Right cardiac atrium (tissue), 5 donors: ENCODE measurements at places on chromosomes 3 and 15. TPM values are rescaled to one million over a fixed set of nuclear protein-coding genes. Genes with fewer than 3 reads are reported as not detected.

The SLC2A2 gene
- total RNA-seq, result not detected

The ELL3 gene
- 2.8 TPM for total RNA-seq

The CPNE9 gene
- total RNA-seq, result not detected

The TMEM207 gene
- not detected for total RNA-seq

The COL6A5 gene
- total RNA-seq, result not detected

The AP3B2 gene
- 2.0 TPM for total RNA-seq

The MITF gene
- total RNA-seq, result 64.0 TPM

DNA sequence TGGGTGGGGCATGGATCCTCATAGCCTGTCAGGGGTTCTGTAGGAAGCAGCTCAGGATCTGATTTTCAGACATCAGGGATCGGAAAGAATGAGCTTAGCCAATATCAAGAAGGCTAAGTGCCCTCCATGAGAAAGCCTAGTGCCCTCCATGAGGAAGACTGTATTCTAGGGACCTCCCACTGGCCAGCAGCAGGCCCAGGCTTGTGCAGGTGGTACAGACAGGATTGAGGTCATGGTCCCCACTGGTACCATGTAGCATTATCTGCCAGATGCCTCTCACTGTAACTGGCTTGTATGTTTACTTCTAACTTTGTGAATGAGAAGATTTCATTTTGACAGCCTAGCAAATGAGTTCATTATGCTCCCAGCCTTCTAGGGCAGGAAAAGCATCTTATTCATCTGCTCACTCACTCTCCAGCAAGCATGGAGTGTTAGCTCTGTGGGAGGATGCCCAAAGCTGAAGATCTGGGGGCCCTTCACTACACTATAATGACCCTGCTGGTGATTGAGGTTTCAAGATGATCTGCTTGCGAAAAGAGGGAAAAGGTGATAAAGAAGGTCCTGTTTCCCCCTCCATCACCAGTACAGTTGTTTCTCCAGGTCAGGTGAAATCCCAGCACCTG lies 7.5 kb downstream of the EPHB1 start:
- no peak for DNase-seq

DNA sequence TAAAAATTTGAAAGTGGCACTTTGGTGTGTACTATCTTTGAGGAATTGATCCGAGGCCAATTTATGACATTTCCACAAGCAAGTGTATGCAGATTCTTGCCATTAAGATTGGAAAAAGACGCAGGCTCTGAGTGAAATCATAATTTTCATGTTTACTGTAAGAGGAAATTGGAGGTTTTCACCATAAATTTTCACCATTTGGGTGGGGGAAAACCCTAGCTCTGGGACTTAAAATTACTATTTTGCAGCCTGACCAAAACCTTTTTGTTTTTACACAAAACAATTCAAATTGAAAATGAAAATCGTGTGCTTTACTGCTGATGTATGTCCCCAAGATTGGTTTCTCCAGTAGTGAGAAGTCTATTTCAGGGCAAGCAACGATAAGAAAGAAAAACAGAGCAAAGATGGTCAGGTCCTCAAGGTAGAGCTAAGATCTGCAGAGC lies 282.6 kb downstream of the FOXP1 start:
- DNase-seq, result no peak

DNA sequence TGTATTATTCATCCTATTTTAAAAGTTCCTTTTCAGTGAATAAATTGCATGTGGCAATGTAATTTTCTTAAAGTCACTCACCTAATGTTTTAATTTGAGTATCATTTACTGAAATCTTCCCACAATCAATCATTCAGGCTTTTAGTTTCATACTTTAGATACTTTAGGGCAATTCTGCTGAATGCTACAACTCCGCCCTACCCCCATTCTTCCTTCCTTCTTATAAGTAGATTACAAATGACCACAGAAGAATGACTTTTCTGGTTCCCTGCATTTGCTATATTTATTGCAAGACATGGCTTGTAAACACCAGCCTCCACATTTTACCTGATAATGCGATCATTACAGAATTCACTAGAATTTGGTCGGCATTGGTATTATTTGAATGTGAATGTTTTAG lies 1061.9 kb downstream of the FHIT start:
- no peak for DNase-seq

DNA sequence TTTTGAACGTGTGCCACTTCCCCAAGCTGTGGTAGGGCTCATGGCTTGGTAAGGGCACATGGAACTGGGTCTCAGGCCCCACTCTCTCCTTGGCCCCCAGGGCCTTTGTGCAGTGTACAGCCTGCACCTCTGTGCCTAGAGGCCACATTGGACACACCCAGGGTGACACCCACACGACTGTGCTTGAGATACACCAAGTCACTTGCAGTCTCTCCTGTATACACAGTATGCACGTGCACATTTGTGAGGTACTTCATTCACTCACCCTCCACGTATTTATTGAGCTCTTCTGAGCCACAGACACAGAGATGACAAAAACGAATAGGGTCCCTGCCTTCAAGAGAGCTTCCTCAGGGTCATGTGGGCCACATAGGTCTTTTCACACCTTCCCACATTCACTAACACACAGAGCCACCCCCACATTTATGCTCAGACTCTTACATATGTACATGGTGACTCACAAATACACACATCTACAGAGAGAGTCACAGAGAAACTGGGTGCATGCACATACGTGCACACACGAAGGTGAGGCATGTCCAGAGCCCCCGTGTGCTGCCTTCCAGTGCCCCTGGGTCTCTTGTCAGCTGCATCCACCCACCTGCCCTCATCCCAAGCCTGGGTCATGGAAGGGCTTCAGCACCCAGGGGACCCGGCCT lies 9.8 kb upstream of the TMEM115 start:
- DNase-seq, result no peak

DNA sequence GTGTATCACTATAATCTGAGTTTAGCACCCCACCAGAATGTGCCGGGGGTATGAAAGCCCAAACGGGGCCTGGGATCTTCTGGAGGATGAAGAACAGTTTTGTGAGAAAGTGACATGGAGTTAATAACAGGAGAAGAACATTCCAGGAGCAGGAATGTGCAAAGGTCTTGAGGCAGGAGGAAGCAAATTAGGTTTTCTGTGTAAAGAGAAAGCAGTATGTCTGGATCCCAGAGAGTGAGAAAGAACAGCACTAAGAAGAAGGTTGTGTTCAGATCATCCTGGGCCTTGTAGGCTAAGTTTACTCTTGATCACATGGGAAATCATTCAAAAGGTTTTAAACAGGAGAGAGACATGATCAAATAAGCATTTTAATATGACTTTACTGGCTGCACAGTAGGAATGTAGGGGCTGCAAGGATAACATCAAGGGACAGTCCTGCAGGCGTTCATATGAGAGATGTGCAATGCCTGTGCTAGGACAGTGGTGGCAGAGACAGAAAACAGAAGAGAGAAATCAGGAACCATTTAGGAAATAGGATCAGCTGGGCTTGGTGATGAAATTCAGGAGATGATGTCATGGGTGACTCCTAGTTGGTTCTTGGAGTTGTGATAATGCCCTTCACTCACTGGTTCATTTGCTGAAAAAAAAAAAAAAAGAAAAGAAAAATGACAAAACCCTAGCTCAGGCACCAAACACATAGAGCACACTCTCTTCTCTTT lies 113.5 kb downstream of the TNIK start:
- DNase-seq, result no peak

DNA sequence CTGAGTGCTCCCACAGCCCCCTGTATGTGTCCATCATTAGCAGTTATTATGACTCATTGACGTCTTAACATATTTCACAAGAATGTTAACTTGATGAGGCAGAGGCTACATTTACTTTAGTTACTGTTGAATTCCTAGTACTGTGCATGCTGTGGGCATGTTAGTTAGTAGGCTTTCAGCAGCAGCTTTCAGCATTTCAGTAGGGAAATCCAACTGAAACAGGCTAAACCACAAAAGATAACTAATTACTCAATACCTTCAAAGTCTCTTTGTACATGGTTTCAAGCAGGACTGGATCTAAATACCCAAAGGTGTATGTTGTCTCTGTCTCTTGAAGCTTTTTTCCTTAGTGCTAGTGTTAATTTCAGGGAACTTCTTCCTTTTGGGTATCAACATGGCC lies 229.9 kb upstream of the SUCLG2 start:
- DNase-seq, result no peak

- DNase-seq, result no peak
Measured at GRCh38 chr3:123859177-123859576, 25.0 kb downstream of the MYLK start.

DNA sequence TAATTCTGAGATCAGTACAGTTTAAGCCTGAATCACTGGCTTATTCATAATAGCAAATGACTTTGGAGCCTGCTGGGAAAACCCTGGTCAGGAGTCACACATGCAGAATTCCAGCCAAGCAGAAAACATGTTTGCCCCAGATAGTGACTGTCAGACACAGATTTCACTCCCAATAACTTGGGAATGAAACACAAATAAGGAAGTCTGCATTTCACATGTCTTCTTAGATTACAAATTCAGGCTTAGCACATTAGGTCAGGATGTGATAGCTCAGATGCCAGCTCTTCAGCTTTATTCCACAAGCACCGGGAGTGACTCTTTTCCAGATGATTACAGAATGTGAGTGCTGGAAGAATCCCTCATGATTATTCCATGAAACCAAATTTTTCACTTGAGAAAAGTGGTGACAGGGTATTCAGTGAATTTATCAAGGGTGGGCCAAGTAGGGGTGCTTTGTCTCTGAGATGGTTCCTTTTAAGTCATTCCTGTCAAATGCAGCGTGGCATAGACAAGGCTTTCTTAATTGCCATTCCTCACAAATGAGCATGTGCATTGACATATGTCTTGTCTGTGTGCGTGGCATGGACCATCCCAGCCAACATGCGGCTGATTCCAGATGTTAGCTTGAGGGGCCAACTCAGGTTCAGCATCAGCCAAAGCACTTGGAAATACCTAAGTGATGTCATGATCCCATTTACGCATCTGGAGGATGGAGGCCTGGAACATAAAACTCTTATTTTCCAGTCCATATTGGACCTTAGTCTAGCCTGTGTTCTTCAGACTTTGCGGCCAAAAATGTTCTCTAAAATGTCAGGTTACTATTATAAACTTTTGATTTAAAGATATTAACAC lies 191.0 kb downstream of the EPHB1 start:
- DNase-seq, result no peak

DNA sequence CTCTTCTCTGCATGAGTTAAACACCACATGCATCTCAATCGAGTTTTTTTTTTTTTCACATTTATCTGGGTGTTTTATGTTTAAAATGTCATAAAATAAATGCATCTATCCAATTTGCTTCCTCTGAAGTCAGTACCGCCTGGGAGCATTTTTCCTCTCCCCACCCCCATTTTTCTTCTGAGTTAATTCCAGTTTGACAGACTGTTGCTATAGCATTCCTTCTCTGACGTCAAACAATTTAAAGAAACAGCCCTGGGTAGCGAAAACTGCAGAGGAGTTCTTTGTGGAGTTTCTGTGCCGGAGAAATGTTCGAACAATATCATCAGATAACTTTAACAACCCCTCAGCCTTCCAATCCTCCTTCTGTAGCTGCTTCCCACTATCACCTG lies 900 bp upstream of the GNB4 start:
- DNase-seq, result no peak

DNA sequence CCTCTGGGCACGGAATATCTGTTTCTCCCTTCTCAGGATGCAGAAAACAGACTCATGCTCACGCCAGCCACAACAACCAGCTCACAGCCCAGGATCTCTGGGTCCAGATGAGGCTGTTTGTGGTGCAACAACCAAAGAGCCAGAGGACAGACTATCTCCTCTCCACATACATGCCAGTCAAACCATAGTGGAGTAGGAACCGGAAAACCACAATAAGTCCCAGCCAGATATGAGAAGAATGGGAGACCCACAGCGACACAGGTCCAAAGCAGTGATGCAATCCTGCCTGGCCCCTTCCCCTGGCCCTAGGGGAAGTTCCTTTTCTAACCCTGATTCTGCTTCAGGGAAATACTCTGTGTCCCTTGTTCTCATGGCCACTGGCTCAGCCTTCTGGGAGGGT lies 27.6 kb downstream of the MEX3B start:
- no peak for DNase-seq

DNA sequence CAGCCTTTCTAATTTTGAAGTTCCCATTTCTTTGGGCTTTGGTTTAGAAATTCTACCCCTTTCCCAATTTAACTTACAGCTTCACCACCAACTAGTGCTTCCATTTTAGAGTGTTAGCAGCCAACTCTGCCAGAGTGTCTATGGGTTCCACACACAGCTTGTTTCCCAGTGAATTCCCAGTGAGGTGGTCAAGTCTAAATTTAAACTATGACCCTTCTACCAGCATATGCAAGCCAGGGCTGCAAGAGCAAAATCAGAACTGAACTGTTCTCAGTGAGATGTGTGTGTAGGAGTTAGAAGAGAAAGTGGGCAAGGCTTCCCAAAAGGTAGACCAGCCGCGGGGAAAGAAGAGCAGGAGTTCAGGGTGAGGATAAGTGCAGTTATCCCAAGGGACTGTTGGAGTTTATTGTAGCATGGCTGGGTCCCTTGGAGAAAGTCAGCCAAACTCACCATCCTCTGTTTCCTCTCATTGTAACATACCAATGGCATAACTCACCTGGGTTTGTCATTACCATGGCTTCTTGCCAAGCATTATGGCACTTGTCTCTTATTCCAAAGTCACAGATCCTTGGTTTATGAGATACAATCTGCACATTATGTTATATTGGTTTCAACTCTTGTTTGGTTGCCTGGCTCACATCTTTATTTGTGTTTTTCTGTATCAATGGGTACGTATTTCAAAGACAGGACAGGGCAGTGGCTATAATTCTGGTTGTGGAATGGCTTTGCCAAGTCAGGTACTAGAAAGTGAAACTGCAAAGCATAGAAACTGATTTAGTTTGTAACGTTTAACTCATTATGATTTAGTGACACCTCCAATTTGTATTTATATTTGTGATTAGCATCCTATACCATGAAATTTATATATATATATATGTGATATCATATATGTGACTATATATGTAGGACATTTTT lies 130.2 kb upstream of the UMPS start:
- no peak for DNase-seq

DNA sequence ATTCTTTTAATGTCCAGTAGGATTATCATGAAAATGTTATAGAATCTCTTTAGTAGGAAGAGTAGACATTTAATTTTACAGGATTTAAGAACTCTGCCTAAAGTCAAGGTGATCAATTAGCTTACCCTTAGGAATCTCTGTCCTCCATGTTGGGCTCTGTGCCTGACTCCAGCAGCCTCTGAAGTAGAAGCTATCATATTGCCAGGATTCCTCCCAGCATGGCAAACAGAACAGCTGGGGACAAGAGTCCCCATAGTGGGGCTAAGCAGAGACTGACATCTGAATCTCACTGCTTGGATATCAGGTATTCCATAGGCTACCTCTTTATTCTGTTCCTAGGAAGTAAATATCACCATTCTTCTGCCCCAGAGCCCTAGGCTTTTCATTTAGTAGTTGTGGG lies 1.5 kb downstream of the SLC15A2 start:
- DNase-seq, result no peak

GRCh38 chr15:52281085-52282035 lies 14.2 kb downstream of the MYO5C start:
- no peak for DNase-seq

GRCh38 chr15:47504624-47505256 lies 212.6 kb upstream of the SEMA6D start:
- DNase-seq, result no peak

- DNase-seq, result peak; percentile 58
Measured at GRCh38 chr15:93028111-93028631, 60.8 kb downstream of the RGMA start.
